Effector memory CD8-positive, alpha-beta T cell (primary cell): ENCODE measurements at places on chromosomes 5 and 9.

DNA sequence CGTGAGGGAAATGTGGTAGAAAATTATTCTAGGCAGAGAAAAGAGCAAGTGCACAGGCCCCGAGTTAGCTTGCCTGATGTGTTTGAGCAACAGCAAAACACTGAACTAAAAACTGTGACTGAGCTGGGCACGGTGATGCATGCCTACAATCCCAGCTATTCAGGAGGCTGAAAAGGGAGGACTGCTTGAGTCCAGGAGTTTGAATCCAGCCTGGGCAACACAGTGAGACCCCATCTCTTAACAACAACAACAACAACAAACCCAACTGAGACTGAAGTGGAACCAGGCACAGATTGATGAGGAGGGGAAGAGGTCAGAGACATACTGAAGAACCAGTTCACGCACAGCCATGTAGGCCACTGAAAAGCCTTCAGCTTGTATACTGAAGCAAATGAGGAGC is 42.5 kb downstream of the SCAI start:
- DNase-seq = no peak

DNA sequence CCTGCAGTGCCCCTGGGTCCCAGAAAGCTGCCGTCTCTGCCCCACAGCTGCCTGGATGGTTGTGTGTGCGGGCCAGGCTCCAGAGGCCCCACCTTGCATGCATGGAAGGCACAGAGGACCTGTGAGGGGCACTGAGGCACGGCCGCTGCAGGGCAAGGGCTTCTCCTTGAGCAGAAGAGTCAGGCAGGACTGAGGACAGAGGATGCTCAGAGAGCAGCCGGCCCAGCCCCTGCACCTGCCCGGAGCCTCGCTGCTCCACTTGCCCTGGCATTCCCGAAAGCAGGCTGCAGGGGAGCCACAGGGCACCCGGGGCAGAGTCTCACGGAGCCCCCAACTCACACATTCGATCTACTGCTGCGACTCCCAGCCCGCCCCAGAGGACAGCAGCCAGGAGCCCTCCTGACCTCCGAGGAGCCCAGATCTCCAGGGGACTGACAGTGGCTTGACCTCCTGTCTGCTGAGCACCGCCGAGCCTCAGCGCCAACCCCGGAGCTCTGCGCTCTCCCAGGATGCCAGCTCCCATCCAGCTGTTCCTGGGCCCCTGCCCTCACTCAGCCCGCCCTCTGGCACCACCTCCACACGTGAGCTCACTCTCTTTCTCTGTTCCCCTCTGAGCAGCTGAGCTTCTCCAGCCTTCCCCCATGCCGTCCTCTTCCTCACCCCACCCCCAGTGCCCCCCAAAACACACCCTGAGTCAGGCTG is 95.0 kb downstream of the KCNT1 start:
- DNase-seq = no peak

- DNase-seq = no peak
Measured at GRCh38 chr9:98837516-98837915, 30.0 kb downstream of the GALNT12 start.

GRCh38 chr5:54630738-54631359 is 113.3 kb downstream of the SNX18 start:
- no peak for DNase-seq

DNA sequence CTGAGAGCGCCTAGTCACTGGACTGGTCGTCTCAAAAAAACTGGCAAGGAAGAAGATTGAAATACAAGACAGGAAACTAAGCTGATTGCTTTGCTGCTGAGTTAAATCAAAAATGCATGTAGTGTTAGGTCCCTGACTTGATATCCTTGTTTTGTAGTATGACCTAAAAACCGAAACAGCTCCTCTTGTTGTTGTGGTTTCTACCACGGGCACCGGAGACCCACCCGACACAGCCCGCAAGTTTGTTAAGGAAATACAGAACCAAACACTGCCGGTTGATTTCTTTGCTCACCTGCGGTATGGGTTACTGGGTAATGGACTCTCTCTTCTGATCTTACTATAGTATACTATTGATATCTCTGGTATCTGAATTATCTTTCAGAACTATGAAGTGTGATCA is 4.3 kb downstream of the MTRR start:
- peak; percentile 6 for DNase-seq

DNA sequence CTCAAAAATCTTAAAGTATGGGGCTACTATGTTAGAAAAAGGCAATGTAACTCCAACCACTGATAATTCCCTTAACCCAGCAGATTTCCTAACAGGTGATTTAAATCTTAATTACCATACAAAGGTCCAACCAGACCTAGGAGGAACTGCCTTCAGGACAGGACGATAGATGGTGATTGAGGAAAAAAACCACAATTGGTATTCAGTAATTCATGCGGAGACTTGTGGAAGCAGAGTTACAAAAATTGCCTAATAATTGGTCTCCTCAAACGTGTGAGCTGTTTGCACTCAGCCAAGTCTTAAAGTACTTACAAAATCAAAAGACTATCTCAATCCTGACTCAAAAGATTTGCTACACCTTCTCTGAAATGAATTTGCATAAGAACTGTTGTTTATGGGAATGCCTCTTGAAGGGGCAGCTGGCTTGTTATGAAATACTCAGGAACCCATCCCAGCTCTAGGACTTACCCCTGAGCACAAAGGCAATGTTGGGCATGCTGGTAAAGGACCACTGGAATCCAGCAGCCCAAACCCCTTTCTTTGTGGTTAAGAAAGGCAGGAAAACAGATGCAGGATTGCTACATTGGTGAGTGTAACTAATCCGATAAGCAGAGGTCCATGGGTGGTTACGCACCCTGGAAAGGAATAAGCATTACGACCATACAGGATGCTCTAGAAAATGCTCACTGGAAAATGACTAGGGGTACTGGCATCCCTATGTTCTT is 26.7 kb upstream of the EPB41L4A start:
- DNase-seq = no peak

- DNase-seq = no peak
Measured at GRCh38 chr5:116581910-116582309, 7.3 kb upstream of the SEMA6A start.

DNA sequence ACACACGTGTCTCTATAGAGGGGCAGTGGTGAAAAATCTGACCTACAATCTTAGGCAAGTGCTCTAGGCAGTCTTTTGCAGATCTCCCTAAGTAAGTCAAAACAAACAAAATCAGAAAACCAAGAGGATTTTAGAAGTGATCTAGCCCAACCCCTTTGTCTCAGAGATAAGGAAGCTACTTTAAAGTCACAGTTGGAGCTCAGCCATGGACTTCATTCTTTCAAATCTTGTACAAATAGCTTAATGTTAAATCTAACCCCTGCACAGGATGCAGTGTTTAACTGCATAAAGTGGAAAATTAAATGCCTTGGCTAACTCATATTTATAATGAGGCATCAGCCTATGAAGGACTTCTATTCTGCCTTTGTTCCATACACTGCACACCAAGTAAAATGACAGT is 135.1 kb upstream of the RFX3 start:
- DNase-seq = no peak

GRCh38 chr5:171920765-171921391 is 85.6 kb downstream of the FBXW11 start:
- no peak for DNase-seq

GRCh38 chr5:5146530-5147160 is 6.5 kb downstream of the ADAMTS16 start:
- no peak for DNase-seq

- DNase-seq = no peak
Measured at GRCh38 chr5:17099946-17100345, 117.5 kb upstream of the BASP1 start.

GRCh38 chr5:115813719-115814118 is 2.7 kb downstream of the CDO1 start:
- no peak for DNase-seq

- no peak for DNase-seq
Measured at GRCh38 chr5:157721159-157721558, 10.1 kb upstream of the THG1L start.

GRCh38 chr9:35618325-35618727 is at the start of gene CD72:
TSS of gene CD72 (minus strand) at chr9:35618413. CDS start at chr9:35618303, 110 bp downstream.
- no peak for DNase-seq

GRCh38 chr5:83889971-83890745 is 169.5 kb upstream of the HAPLN1 start:
- DNase-seq = no peak

DNA sequence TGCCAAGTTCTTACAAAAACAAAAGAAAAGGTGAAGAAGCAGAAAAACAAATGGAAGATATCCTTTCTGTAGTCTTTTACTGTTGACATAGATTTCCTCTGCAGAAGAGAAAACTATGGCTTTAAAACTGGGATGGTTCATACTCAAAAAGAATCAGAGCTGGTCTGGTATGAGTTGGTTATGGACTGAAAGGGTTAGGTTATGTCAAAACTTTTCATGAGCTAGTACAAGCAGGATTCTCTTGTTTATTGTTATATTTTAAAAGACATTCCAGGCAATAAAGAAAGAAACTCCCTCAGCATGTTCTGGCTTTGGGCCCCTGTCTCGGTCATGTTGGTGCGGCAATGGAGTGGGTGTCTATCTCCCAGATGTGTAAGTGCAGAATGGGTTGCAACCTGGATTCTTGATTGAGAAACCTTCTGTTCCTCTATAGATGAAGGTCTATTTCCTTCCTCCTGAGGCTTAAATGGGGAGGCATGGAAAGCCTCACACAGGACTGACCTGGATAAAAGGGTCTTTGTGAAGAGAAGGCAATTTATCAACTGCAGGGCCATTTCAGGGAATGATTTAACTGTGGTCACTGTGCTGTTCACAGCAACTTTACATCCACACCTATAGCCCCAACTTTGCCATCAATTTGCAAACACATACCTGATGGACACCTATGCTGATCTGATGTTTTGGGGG is 209.6 kb upstream of the TNC start:
- no peak for DNase-seq

GRCh38 chr9:15927161-15927560 is 374.3 kb downstream of the CCDC171 start:
- no peak for DNase-seq

DNA sequence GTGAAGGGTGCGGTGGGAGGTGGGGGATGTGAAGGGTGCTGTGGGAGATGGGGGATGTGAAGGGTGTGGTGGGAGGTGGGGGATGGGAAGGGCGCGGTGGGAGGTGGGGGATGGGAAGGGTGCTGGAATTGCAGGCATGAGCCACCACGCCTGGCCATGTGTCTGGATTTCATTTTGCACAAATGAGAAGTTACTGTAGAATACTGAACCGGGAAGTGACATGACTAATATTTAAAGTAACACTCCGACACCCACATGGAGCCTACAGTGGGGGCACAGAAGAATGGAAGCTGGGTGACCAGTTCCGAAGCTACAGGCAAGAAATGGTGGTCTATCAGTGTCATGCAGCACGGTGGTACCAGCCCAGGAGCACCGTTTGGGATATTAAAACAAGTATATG is 69.9 kb upstream of the SPTLC1 start:
- no peak for DNase-seq
